ENCODE measurements at places on chromosomes 13 and 19.

- no peak for DNase-seq
Observed at GRCh38 chr13:98575904-98576199, 1.1 kb downstream of the STK24 start.

DNA sequence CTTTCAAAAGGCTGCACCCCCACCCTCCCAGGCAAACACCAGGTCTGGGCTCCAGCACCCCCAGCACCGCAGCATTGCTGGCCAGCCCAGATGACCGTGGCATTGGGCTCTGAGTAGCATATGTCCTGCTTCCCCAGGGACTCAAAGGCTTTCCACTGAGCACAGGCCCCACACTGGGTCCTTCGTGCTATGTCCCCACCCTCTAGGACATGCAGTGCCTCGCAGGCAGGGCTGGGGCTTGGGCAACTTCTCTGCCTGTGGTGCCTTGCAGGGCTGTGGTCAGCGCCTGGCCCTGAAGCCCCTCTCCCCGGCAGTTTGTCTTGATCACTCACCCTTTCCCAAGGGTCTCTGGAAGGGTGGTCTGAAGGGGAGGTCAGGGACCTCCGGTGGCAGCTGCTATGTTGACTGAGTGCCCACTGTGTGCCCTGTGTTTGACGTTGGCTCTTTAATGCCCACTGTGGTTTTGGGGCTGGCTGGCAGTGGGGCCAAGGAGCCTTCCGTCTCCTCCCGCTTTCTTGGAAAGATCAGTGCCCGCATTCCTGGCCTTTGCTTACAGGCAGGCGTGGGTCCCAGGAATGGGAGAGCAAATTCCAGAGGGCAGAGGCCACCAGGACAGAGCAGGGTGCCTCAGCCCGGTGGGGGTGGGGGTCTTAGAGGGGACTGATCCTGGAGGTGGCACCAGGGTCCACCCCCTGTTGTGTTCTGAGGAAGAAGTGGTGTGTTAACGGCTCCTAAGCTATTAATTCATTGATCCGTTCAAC lies 20.3 kb upstream of the CRTC1 start:
- DNase-seq = no peak

DNA sequence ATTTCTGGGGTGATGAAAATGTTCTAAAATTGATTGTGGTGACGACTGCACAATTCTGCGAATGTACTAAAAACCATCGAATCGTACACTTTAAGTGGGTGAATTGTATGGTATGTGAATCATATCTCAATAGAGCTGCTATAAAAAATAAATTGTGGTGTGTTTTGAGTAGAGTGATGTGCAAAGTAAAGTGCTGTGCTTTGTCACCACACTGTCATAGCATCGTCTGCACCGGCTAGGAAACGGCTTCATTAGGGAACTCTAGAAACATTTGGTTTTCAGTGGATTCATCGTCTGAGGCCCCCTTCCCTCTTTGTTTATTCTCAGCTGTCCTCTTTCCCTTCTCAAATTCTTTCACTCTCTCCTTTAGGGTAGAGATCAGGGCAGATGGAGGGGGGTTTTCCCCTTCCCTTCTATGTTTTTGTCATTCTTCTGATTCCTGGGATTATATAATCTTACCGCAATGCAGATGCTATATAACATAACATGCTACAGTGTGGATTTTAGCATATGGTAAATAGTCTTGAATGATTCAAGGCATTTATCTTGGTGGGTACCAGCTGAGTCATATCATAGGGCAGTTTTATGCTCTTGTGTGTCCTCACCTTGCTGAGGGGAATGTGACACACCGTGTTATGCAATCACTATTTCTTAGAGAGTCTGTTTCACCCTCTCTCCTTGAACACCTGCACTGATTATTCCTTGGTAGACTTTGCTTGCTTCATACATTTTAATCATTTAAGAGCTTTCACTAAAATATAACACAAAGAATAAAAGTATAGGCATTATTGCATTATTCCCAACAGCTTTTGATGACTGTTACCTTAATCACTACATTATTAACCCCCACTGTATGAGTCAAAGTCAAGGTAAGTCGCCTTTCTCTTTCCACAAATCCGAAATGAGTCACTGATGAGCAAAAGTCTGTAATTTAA lies 239.4 kb downstream of the DCLK1 start:
- no peak for DNase-seq

GRCh38 chr13:114078461-114079451 lies 53.7 kb downstream of the RASA3 start:
- no peak for DNase-seq

DNA sequence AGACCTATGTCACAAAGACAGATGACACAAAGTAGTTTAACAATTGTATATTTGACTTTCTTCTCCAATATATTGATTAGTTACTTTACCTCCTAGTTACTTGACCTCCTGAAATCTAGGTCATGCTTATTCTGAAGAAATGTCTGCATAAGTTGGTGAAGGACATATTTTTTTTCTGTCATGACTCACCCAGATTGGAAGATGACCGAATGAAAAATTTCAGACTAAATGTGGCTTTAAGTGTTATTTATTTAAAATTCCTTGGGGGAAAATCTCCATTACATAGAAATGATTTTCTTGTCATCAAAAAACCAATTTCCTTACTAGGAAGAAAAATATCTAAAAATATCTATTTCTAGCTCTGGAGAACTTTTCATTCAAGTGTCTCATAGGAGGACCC lies 217.1 kb downstream of the POSTN start:
- no peak for DNase-seq

GRCh38 chr13:64130171-64130570 lies 2714.5 kb upstream of the PCDH20 start:
- no peak for DNase-seq

- no peak for DNase-seq
Observed at GRCh38 chr13:33251131-33251661, 34.4 kb downstream of the STARD13 start.

GRCh38 chr19:14114854-14115253 lies 2.7 kb downstream of the PRKACA start:
- DNase-seq = peak; percentile 27

DNA sequence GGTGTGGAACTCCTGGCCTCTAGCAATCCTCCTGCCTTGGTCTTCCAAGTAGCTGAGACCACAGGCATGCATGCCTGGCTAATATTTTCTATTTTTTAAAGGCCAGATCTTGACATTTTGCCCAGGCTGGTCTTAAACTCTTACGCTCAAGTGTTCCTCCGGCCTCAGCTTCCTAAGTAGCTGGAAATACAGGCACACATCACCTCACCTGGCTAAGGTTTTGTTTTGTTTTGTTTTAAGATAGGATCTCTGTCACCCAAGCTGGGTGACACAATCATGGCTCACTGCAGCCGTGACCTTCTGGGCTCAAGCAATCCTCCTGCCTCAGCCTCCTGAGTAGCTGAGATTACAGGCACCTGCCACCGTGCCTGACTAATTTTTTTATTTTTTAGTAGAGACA lies 5.5 kb upstream of the RLN3 start:
- DNase-seq = no peak

- no peak for DNase-seq
Observed at GRCh38 chr19:18646535-18647370, 9.9 kb downstream of the KLHL26 start.

- no peak for DNase-seq
Observed at GRCh38 chr13:20064128-20064527, 96.7 kb downstream of the GJA3 start.

GRCh38 chr13:94854688-94855087 lies 142.3 kb upstream of the SOX21 start:
- no peak for DNase-seq

DNA sequence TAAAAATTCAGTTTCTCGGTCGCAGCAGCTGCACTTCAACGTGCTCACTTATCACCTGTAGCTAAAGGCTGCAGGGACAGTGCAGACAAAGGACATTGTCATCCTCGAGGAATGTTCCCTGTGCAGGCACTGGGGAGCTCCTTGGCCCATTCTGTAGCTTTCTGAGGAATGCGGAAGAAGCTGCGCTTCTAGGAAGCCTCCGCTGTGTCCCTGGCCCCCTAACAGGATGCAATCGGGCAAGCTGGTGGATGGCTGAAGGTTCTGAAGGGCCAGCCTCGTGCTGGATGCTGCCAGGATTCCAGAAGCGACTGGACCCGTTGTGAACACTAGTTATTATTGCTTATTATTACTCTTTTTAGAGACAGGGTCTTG lies 8.1 kb downstream of the ANO8 start:
- no peak for DNase-seq

GRCh38 chr19:46586294-46586693 lies 14.8 kb upstream of the CALM3 start:
- no peak for DNase-seq

- DNase-seq = no peak
Observed at GRCh38 chr19:48311384-48311783, 14.0 kb upstream of the EMP3 start.
